ENCODE measurements at places on chromosomes 2 and 18.

DNA sequence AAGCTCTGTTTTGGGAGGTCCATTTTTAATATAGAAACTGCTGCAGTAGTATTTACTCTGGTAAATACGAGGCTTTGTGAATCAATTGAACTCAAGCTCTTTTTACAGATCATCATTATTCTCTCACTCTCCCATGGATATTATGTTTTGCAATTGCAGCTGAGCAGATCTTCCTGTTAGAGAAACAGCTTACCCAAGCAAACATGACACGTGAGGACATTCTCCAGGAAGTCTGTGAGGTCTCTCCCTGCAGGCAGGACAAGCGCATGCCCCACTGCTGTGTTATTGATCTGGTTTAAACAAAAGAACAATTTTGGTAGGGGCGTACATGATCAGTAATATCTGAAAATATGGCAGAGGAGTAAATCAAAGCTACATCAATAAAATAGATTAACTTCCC lies 72.1 kb downstream of the COL6A3 start:
- H3K36me3 ChIP-seq = no peaks in the 10 kb centered on the region
- no peak for DNase-seq
- no peak overlapping the region for H3K27ac ChIP-seq
- H3K4me1 ChIP-seq = no peaks in the 10 kb centered on the region
- H3K27me3 ChIP-seq = no peaks in the 10 kb centered on the region

GRCh38 chr18:31205273-31205672 lies 42.6 kb upstream of the DSC1 start:
- no peak overlapping the region for H3K27ac ChIP-seq
- no peaks in the 10 kb centered on the region for H3K27me3 ChIP-seq
- no peaks in the 10 kb centered on the region for H3K36me3 ChIP-seq
- no peaks in the 10 kb centered on the region for H3K4me1 ChIP-seq
- DNase-seq = no peak

DNA sequence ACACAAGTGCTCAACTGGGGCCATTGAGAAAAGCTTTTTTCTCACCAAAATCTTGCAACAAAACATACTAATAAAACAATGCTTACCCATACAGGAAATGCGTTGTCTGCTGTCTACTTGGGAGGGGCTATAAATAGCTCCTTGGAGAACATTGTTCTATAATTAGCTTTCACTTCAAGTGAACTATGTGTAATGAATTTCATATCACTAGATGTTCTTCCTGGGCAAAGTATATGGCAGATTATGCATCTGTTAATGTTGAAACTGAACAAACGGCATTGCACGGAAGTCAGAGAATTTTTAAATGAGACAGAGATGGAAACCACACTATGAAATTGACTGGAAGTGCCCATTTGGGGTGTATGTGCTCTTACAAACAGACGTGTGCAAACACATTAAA lies 6.4 kb upstream of the NPAS2 start:
- no peak overlapping the region for H3K4me3 ChIP-seq
- no peaks in the 10 kb centered on the region for H3K36me3 ChIP-seq
- peaks cover 19% of the 10 kb centered on the region for H3K4me1 ChIP-seq

GRCh38 chr2:12733846-12734245 lies 17.1 kb downstream of the TRIB2 start:
- no peaks in the 10 kb centered on the region for H3K27me3 ChIP-seq
- peaks cover 59% of the 10 kb centered on the region for H3K36me3 ChIP-seq
- H3K27ac ChIP-seq = no peak overlapping the region
- peaks cover 16% of the 10 kb centered on the region for H3K4me1 ChIP-seq
- H3K4me3 ChIP-seq = no peak overlapping the region
- DNase-seq = no peak
